Left ventricle myocardium inferior (tissue), 1 donor: ENCODE measurements at places on chromosomes 5 and 9. TPM values are rescaled to one million over a fixed set of nuclear protein-coding genes. Genes with fewer than 3 reads are reported as not detected.

DNA sequence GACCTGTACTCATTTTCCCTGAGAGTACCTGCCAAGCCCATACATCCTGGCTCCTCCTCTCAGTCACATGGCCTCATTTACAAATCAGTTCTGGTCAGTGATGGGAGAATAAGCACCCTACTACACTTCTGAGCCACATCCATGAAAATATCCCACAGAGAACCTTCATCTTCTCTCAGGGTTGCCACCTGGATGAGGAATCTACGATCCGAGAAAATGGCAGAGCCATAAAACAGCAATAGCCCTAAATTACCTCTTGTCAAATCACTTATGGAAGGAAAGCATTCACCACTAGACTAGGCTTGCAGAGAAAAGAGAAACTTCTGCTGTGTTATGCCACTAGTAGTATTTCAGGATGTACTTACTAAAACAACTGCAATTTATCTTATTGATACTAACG lies 324.8 kb downstream of the BNC2 start:
- no peak for DNase-seq

DNA sequence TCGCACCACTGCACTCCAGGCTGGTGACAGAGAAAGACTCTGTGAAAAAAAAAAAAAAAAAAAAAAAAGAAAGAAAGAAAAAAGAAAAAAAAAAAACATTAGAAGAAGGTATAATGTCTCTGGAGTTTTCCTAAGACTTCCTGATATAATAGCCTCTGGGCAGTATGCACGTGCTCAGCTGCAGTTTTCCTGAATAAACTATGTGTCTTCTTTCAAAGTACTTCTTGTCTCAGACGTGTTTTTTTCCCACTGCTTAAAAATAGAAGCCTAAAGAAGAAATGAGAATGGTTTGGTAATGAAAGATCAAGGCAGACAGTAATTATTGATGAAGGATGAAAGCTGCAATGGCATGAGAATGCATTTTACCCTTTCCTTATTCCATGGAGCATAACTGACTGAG lies 148.1 kb upstream of the TRPC7 start:
- DNase-seq: no peak

- no peak for DNase-seq
These were observed 76.5 kb upstream of the ATG10 start for GRCh38 chr5:81895307-81895706.

DNA sequence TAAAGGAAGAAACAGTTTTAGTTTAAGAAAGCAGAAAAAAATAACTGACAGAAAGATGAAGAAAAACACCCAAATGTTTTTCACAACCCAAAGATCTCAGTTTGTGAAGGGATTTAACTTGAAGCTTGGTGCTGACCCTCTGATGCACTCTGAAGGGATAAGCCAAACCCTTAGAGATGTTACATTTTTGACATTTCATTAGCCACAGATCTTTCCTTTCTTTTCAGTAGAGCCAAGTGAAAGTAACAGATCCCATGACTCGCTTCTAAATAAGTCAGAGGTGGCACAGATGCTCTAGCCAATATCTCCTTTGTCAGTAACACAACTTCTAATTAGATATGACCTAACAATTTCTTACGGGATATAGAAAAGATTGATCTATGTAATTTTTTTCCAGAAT lies 394.5 kb upstream of the EDIL3 start:
- no peak for DNase-seq

DNA sequence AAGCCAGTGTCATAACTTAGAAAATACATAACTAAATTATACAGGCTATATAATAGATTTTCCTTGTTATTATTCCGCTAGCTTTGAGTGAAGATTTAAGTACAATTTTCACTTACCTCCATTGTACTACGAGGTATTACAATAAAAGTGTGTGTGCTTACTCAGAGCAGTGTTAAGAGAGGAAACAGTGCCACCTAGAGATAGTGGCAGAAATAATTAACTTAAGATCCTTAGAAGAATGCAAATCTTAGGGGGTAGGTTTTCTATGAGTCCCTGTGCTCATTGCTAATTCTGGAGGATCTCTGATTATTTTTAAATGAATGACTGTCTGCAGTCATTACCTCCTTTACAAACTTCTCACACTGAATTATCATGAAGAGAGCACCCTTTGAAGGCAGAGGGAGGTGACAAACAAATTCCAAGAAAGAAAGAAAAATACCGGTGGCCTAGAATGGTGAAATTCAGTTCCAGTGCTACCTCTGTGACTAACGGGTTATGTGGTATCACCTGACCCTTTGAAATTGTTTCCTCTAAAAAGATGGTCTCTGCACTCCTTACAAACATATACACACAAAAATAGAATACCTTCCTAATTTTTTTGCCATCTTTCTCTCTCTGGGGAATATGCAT lies 379.8 kb downstream of the TRIM36 start:
- no peak for DNase-seq

DNA sequence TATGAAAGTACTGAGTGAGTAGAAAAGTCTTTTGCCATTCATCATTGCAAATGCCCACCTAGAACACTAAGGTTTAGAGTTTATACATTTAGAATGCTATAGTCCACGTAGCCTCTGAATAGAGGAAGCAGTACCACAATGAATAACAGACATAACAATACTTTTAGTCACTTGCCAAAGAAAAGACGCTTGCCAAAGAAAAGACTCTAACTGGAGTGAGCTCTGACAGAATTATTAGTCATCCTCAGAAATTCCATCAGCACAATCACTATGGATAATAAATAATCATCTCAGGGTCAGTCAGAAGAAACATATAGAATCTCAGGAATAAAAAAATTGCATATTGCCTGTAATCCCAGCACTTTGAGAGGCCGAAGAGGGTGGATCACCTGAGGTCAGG lies 168.5 kb upstream of the TARS1 start:
- no peak for DNase-seq

DNA sequence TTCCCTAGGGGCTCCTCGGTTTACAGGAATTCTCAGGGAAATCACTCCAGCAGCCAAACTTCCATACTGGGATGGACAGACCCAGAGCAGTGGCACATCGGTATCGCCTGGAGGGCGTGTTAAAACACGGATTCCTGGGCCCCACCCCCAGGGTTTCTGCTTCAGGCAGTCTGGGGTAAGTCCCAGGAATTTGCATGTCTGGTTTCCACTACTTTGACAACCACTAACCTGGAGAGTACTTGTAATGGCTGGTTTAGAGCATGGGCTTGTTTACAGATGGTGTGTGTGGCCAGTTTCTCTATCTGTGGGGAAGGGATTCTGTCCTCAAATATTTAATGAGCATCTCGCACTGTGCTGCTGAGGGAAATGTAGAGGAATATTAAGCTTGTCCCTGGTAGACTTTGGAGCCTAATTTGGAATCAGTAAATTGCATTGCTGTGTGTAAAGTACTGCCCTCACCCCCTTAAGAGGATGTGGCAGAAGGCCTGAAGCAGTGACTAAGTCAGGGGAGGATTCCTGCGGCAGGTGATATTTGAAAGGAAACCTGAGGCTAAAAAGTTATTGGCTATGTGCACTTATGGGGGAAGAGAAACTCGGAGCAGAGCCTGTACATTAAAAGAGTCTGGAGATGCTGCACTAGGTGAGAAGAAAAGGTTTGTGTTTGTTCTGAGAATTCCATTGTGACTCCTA lies 18.6 kb upstream of the TJP2 start:
- no peak for DNase-seq

DNA sequence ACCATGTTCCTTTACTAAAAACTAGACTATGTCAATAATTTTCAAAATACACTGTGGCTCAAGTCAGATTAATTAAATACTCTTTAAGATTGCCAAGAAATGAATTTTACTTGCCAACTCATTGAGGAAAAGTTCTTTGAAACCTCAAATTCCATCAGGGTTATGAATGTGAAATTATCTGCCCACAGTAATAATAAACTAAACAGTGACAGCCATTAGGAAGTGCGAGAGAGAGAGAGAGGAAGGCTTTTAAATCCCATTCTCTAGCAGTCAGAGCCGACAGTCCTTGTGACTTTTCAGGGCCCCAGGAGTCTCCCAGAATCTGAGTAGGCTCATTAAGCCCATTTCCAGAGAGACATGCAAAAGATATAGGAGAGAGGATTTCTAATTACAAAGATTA lies 236.1 kb downstream of the MARCHF11 start:
- DNase-seq: no peak

DNA sequence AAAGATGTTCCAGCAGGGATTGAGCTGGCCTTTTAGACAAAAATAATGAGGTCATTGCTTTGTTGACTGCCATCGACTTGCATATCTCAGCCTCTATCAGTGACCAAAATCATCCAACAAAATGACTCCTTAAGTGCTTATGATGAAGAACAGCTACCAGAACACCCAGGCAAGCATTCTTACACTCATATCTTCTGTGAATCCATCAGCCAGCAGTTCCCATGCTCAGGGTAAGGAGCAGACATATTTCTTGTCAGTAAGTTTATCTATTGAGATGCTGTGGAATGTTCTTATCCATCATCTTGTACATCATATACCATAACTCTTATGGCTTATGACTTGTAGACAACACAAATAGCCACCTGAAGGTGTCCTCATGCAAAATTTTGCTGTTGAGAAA lies 20.2 kb upstream of the SPDL1 start:
- no peak for DNase-seq

Gene SAP30L
- total RNA-seq: 31.3 TPM

Gene RGS7BP
- 3.6 TPM for total RNA-seq

Gene CDC25C
- not detected for total RNA-seq

- DNase-seq: no peak
These were observed 2.7 kb downstream of the CDC42SE2 start for GRCh38 chr5:131266370-131267060.

Gene GAPT
- 0.22 TPM for total RNA-seq
